Stimulated activated memory B cell treated with anti-CD40 and anti-IgM and Interleukin-4, amounts not matched to agents 10 μg/mL and 1 μg/mL and 100 μg/mL, for 72 hours (primary cell): ENCODE measurements at places on chromosomes 16 and 17.

GRCh38 chr16:15586716-15587115 is 56.2 kb downstream of the MARF1 start:
- ATAC-seq: no peak
- H3K4me3 ChIP-seq: no peak overlapping the region
- peaks cover 28% of the 10 kb centered on the region for H3K4me1 ChIP-seq
- H3K27me3 ChIP-seq: no peaks in the 10 kb centered on the region

- H3K4me1 ChIP-seq: peaks cover 33% of the 10 kb centered on the region
- no peak overlapping the region for H3K4me3 ChIP-seq
- H3K27ac ChIP-seq: peak overlapping the region; percentile 11
- no peaks in the 10 kb centered on the region for H3K27me3 ChIP-seq
Measured at GRCh38 chr16:69600202-69600601, 34.4 kb downstream of the NFAT5 start.

DNA sequence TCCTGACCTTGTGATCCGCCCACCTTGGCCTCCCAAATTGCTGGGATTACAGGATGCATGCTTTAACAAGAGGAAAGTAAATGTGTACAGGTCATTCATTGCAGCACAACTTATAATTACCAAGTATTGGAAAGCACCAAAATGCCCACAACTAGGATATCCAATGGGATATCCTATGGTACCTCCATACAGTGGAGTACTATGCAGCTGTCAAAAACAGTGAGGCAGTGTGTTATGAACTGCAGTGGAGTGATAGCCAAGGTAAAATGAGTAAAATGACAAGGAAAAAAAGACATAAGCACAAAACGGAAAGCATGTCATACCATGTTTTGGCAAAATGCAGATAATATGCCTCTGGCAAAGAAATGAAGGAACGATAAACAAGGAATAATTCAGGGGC is 87.6 kb downstream of the FOXL1 start:
- no peak overlapping the region for H3K4me3 ChIP-seq
- H3K27ac ChIP-seq: no peak overlapping the region
- no peaks in the 10 kb centered on the region for H3K36me3 ChIP-seq
- H3K27me3 ChIP-seq: peaks cover 30% of the 10 kb centered on the region

- no peaks in the 10 kb centered on the region for H3K27me3 ChIP-seq
- ATAC-seq: no peak
- H3K36me3 ChIP-seq: peaks cover 67% of the 10 kb centered on the region
- peaks cover 18% of the 10 kb centered on the region for H3K4me1 ChIP-seq
Measured at GRCh38 chr17:59650642-59651041, 30.9 kb downstream of the CLTC start.

DNA sequence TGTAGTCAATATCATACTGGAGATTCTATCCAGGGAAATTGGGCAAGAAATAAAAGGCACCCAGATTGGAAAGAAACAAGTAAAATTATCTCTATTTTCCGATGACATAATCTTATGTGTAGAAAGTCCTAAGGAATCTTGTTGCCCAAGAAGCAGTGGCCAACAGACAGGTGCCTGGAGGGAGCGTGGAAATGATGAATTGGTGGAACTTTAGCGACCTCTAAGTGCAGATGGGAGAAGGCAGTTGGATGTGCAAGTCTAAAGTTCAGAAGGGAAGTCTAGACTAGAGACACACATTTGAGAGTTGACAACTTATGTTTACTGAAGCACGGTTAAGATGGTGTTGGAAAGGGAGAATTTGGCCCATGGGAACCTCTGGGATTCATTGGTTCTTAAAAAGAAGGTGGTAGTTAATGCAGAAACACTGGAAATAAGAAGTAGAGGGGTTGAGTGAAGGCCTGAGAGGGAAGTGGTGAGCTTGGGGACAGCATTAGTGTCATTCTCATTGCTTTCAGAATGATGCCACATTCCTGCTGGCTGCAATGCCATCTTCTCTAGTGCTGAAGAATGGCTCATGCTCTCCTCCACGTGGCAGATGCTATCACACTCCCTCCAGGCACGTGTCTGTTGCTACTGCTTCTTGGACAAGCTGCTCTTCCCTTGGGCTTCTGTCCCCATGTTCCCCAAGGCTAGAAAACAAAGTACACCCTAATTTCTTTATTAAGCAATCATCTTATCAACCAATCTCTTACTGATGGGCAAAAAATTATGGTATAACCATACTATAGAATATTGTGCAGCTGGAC is 24.0 kb downstream of the TAT start:
- ATAC-seq: no peak
- no peak overlapping the region for H3K4me3 ChIP-seq

DNA sequence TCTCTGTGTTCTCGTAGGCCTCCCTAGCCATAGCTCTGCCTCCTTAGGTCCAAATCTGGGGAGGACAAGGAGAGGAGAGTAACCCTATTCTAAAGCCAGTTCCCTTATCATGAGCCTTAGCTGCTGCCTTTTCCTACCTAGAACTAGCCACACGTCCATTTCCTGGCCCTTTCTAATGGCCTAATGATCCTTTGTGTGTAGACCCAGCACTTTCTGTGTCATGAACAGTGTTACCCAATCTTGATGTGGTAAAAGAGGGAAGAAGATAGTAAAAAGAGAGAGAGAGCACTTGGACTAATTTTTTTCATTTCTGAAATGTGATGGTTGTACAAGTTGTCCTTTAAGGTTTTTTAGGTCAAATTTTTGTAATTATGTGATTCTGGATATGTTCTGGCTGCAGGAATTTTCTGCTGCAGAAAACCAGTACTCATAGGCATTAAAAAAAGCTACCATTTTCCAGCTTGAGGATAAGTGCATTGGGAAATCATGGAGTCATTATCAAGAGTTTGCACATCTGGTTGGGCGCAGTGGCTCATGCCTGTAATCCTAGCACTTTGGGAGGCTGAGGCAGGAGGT is 18.2 kb downstream of the CASC3 start:
- H3K4me3 ChIP-seq: no peak overlapping the region
- H3K27ac ChIP-seq: no peak overlapping the region
- peaks cover 32% of the 10 kb centered on the region for H3K4me1 ChIP-seq

- no peaks in the 10 kb centered on the region for H3K27me3 ChIP-seq
- H3K36me3 ChIP-seq: no peaks in the 10 kb centered on the region
- H3K4me3 ChIP-seq: no peak overlapping the region
- no peaks in the 10 kb centered on the region for H3K4me1 ChIP-seq
- no peak for ATAC-seq
- no peak overlapping the region for H3K27ac ChIP-seq
Measured at GRCh38 chr17:54992797-54993639, 24.5 kb downstream of the STXBP4 start.

DNA sequence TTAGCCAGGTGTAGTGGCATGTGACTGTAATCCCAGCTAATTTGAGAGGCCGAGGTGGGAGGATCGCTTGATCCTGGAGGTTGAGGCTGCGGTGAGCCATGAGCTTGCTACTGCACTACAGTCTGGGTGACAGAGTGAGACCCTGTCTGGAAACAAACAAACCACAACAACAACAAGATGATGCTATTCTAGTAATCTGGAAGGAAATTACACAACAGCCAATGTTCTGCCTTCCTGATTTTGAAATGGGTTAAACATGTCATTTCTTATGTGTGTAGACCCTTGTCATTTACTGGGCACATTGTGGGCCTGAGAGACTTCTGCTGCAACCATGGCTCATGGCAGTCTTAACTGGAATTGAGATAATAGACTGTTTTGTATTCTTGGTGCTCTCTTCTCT is 5.9 kb downstream of the COQ7 start:
- H3K27me3 ChIP-seq: no peaks in the 10 kb centered on the region
- H3K36me3 ChIP-seq: peaks cover 32% of the 10 kb centered on the region
- no peak for ATAC-seq
- H3K27ac ChIP-seq: no peak overlapping the region
- H3K4me1 ChIP-seq: peaks cover 9% of the 10 kb centered on the region

- peaks cover 9% of the 10 kb centered on the region for H3K27me3 ChIP-seq
- no peak overlapping the region for H3K27ac ChIP-seq
- H3K36me3 ChIP-seq: no peaks in the 10 kb centered on the region
- peaks cover 33% of the 10 kb centered on the region for H3K4me1 ChIP-seq
Measured at GRCh38 chr17:17728550-17729251, 47.4 kb downstream of the RAI1 start.

- H3K4me3 ChIP-seq: no peak overlapping the region
- no peak for ATAC-seq
- H3K27me3 ChIP-seq: no peaks in the 10 kb centered on the region
- peak overlapping the region; percentile 71 for H3K27ac ChIP-seq
Measured at GRCh38 chr16:10827691-10828341, 9.2 kb upstream of the TVP23A start.

DNA sequence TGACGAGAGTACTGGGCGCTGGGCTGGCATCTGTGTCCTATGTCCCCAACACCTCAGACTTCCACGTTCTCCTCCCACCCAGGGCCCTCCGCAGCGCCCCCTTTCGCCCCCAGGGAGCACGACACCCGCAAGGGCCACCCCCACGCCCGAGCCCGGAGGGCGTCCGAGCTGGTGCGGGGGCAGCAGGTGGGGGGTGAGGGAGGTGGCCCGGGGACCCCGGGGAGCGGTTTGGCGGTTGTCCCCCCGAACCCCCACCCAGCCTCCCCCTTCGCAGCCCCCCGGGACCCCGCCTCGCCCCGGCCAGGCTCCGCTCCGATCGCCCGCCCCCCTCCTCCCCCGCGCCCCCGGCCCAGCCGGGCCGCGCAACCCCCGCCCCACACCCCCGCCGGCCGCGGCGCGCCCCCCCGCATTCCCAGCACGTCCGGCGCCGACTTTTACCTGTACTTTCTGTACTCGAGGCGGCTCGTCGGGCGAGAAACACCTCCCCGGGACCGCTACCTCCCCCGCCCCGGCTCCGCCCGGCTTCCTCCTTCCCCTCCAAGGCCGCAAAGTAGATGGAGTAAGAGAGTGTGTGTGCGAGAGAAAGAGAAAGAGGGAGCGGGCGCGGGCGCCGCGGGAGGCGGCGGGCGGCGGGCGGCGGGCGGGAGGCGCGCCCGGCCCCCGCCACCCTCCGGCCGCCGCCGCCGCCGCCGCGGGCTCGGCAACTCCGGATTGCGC is 901 bp downstream of the CDYL2 start:
- peak; percentile 39 for ATAC-seq
- peak overlapping the region; percentile 91 for H3K27ac ChIP-seq
- H3K4me3 ChIP-seq: peak overlapping the region; percentile 99
- no peaks in the 10 kb centered on the region for H3K4me1 ChIP-seq
- no peaks in the 10 kb centered on the region for H3K36me3 ChIP-seq

GRCh38 chr16:48282636-48283263 is 35.4 kb upstream of the ABCC11 start:
- H3K27ac ChIP-seq: no peak overlapping the region
- no peak for ATAC-seq
- peaks cover 73% of the 10 kb centered on the region for H3K36me3 ChIP-seq
- no peak overlapping the region for H3K4me3 ChIP-seq
- peaks cover 10% of the 10 kb centered on the region for H3K4me1 ChIP-seq

DNA sequence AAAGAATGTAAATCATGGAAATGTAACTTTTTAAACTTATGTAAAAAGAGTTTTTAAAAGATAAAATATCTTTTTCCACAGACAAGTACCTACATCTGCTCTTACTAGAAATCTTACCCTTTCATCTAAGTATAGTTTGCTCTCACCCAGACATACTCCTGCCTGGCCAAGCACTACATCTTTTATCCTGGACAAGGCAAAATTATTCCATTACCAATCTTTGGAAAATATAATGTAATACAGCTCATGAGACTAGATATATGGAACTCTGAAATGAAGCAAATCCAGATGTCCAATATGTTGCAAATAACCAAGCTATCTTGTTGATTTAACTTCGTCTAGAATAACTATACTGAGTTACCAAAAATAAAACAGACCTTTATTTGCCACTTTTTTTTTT is 50.0 kb downstream of the VMP1 start:
- no peak for ATAC-seq
- peaks cover 36% of the 10 kb centered on the region for H3K36me3 ChIP-seq
- peak overlapping the region; percentile 72 for H3K27ac ChIP-seq
- no peaks in the 10 kb centered on the region for H3K27me3 ChIP-seq
- peaks cover 44% of the 10 kb centered on the region for H3K4me1 ChIP-seq

GRCh38 chr16:51708861-51709260 is 557.8 kb upstream of the SALL1 start:
- no peak for ATAC-seq
- no peaks in the 10 kb centered on the region for H3K36me3 ChIP-seq
- no peaks in the 10 kb centered on the region for H3K4me1 ChIP-seq
- H3K4me3 ChIP-seq: no peak overlapping the region

DNA sequence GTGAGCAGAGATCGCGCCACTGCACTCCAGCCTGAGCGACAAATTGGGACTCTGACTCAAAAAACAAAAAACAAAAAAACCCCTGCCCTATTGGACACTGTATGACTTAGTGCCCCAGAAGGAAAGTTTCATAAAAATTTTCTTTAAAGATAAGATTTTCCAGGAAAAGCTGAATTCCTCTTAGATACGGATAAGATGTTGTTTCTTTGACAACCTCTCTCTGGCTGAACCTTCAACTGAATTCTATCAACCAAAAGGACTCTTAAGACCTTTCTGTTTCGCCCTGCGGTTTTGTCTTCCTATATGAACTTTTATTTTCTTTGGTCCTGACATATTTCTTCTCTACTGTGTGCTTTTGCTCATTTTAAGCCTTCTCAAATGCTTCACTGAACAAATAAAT is 35.8 kb downstream of the CPPED1 start:
- H3K4me1 ChIP-seq: no peaks in the 10 kb centered on the region
- H3K4me3 ChIP-seq: no peak overlapping the region

DNA sequence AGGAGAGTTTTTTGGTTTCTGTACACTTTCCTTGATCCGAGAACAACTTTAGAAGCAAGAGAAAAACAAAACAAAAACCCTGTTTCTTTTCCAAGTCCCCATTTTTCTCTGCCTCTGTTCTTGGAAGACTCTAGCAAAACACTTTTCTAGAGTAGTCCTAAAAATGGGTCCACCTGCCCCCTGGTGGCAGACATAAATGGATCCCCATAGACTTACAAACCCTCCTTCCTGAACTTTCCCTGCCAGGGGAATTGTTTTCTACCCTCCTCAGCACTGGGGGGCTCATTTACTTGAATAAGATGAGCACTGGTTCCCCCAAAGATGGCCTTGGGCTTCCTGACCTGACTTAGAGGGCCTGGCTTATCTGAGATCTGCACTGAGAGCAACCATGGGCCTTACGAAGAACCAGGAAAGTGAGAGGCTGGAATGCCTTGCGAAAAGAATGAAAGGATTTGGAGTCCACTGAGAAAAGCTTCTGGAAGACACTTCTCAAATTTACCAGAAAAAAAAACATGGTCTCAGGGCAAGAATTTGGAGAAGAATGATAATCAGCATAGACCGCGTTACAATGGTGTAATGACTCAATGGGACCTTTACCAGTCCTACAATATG is 48.0 kb upstream of the CDYL2 start:
- no peaks in the 10 kb centered on the region for H3K36me3 ChIP-seq
- no peak overlapping the region for H3K27ac ChIP-seq
- no peak overlapping the region for H3K4me3 ChIP-seq
- H3K27me3 ChIP-seq: peaks cover under 1% of the 10 kb centered on the region
- H3K4me1 ChIP-seq: no peaks in the 10 kb centered on the region
